Left colon (tissue), 2 donors: ENCODE measurements at places on chromosomes 5 and 9.

- DNase-seq: no peak
These were observed 156.8 kb upstream of the MSX2 start for GRCh38 chr5:174567506-174568141.

DNA sequence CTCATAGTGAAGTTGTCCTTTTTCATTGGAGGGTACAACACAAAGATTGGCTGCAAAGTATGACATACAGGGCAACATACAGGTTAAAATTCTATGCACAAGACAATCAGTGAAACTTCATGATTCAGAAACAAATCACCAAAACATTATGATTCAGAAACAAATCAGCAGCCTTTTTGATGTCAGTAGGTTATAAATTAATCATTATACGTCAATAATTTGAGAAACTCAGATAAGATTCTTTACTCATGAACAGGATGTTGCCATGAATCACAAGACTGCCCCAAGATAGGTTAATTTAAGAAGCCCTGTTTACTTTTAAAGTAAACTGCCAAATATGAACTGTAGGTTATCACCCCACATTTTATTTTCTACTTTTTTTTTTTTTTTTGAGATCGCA is 62.2 kb upstream of the IL33 start:
- no peak for DNase-seq

DNA sequence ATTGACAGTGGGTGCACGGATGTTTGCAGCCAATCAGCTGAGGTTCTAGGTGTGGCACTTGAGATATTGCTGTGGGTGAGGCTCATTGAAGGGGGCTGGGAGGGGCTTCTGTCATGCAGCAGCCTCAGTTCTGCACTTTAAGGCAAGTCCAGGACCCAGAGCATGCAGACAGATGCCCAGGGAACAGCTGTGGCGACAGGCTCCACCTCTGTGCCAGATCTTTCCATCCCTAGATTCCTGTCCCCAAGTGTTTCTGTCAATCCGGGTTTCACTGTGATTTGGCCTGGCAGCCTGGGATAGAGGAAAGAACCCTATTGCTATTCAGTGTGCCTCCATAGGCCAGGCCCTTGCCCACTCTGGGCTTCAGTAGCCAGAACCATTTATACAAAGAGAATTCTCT is 20.8 kb upstream of the CERCAM start:
- no peak for DNase-seq

DNA sequence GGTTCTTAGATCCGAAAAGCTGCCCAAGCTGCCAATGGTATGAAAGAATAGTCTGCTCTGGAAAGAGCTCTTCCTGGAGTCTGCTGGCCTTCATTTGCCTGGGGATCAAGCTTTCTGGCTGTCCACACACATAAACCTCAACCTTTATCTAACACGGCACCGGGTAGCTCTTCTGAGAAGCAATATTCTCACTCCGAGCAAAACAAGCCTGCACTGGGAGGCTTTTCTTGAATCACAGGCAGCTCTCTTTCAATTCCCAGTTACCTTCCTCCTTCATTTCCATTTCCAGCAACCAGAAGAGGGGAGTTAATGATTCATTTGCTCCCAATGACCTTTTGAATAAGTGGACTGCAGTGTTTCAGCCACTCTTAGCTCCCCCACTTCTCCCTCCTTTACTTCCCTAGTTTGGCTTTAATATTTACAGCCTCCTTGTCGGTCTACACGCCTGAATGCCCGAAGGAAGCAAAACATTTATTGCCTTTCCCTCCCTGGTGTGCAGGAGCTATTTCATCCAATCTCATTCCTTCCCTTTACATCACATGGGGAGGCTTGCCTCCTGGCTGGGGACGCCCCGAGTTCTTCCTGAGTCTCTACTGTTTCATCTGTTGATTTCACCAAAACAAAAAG is 187.1 kb downstream of the ARHGEF28 start:
- DNase-seq: peak; percentile 48

DNA sequence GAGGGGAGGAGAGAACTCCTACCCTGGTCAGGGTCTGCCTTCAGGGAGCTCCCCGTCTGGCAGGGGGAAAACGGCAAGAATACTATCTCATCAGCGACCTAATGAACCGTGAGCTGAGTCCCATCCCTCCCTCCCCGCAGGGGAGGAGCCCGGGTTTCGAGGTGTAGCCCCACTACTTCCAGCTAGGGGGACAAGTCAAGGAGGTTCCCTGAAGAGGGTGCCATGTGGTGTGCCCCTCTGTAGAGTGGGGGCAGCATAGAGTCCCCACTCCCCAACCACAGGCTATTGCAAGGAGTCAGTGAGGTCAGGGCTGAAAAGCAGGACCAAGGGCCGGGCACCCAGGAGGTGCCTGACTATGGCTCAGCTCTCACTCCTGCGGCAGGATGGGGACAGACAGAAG is 50.9 kb upstream of the RXRA start:
- no peak for DNase-seq

DNA sequence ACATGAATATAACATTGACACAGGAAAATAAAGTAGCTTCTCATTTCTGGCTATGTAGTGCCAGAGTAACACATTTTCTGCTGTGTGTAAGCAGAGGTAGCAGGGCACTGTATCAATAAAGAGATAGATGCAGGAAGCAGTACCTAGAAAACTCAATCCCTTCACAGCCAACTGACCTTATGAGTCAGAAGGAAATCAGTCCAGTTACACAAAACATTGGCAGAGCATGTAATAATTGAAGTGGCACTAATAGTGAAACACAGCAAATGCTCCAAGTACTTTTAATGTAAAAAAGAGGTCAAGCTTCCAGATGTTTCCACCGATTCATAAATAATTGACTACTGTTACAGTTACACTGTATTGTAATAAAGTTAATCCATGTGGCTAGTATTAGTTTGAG is 706.6 kb downstream of the EFNA5 start:
- no peak for DNase-seq

DNA sequence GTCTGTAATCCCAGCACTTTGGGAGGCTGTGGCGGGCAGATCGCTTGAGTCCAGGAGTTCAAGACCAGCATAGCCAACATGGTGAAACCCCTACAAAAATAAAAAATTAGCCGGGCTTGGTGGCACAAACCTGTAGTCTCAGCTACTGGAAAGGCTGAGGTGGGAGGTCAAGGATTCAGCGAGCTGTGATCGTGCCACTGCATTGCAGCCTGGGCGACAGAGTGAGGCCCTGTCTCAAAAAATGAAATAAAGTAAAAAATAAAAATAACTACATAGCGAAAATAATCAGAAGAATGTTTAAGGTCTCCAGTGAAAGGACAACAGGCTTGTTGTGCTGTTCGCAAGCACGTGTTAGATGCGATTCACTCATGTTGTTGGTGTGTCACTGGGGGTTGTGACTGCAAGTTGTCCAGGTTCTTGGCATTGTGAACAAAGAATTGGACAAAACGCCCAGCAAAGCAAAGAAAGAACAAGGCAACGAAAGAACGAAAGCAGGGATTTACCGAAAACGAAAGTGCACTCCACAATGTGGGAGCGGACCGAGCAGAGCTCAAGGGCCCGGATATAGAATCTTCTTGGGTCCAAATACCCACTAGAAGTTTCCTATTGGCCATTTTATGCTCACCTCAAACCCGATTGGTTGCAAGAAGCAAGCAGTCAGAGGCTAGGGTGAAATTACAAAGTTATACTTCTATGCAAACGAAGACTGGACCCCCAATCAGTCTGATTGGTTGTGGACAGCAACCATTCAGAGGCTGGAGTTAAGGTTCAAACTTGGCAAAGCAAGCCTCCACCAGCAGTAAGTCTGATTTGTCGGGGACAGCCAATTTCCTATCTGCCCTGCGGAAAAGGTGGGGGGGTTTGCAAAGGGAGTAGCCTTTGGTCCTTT is 844 bp upstream of the MCCC2 start:
- no peak for DNase-seq

- no peak for DNase-seq
These were observed 436.2 kb downstream of the DTWD2 start for GRCh38 chr5:118552146-118552545.

DNA sequence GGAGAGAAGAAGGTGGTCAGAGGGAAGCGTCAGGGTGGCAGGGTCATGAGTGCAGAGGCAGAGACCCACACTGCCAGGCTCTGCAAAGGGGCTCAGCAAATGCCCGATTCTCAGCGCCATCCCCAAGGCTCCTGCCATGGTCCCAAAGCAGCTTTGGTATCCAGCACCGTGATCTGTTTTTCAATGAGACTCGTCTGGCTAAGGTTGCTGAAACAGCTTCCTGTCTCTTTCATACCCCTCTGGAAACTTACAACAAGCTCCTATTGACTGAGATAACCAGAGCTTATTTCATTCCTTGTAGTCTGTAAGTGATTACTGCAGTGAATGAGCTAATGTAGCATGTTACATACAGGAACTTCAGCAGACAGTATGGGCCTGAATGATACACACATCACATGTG is 568.6 kb upstream of the DAP start:
- no peak for DNase-seq

GRCh38 chr5:174589011-174589410 is 135.4 kb upstream of the MSX2 start:
- no peak for DNase-seq

- DNase-seq: no peak
These were observed 3.7 kb downstream of the CNTLN start for GRCh38 chr9:17138503-17138902.
